ENCODE measurements at places on chromosomes 2 and 18.
A peak's percentile ranks its signal among the peaks of the same experiment; 100 is the strongest.

DNA sequence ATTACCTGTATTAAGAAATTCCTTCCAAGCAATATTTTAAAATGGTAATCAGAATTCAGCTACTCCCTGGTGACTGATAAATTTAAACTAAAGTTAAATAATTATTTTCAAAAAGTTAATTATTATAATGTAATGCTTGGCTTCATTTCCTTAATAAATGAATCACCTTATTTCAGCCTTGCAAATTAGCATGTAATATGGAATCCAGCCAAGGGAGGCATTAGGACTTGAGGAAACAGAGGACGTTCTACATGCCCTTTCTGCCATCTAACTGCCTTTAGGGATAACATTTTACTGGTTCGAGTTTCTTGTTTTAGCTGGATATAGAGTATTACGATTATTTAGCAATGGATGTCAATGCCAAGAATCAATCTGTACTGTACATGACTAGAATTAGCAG, 636.3 kb downstream of the TSN start:
- DNase-seq = no peak

DNA sequence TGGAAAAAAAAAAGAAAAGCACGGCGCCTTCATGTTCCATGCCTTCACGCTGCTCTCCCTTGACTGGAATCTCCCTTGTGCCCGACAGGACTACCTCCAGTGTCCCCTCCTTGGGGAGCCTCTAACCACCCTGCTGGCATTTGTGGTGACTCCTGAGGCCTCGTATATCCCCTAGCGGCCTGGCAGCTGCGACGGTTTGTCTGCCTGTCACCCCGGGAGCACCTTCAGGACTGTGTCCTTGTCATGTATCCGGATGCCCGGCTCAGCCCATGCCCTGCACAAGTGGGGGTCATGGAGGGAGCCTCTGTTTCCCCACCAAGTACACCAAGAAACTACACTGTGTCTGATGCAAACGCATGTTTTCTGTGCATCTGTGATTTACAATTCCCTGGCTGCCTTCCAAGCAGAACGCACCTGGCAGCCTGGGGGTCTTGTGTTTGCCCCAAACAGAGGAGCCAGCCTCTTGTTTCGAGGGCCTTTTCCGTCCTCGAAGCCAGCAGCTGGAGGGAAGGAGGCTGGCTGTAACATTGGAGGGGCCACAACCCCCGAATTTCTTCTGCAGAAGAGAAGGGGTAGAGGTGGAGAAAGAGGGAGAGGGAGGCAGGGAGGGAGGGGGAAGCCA, 18.9 kb downstream of the TWIST2 start:
- DNase-seq = peak; percentile 53

DNA sequence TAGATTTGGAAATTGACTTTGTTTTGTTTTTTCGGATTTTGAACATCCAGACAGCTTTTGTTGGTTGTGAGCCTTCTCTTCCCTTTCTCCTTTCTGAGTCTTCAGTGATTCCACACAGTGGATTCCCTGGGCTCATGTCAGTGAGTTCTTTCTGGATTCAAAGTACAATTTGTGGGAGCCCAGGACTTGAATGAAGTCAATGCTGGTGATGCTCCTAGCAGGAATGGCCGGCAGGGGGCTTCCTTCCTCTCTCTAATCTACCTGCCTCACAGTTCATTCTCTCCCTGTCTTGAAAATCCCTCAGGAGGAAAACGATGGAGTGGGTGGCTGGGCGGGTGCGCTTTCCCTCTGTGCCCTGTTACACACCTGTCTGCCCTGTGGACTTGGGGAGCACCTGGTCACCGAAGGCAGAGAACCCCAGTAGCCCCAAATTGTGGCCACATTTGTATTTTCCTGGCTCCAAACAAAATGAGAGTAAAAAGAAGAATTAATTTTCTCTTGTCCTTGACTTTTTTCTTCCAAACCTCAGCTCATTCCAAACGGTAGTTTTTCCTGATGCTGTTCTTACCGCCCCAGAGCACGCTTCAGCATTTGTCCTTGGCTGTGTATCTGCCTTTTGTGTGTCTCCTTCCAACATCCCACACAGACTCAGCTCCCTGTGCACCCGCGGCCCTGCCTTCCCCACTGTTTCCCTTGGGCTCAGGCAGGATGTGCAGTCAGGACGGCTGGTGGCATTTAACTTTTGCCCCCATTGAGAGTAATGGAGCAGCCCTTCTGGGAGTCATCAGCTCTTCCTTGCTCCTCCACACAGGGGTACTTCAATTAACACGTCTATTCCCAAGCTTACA, 86.6 kb downstream of the MARCO start:
- no peak for DNase-seq

- DNase-seq = no peak
Observed at GRCh38 chr18:50751490-50751889, 68.3 kb downstream of the MRO start.

Measured in suprapubic skin (tissue), 4 donors.